ENCODE measurements at places on chromosomes 5 and 9. TPM values are rescaled to one million over a fixed set of nuclear protein-coding genes. Genes with fewer than 3 reads are reported as not detected.
A peak's percentile ranks its signal among the peaks of the same experiment; 100 is the strongest.

DNA sequence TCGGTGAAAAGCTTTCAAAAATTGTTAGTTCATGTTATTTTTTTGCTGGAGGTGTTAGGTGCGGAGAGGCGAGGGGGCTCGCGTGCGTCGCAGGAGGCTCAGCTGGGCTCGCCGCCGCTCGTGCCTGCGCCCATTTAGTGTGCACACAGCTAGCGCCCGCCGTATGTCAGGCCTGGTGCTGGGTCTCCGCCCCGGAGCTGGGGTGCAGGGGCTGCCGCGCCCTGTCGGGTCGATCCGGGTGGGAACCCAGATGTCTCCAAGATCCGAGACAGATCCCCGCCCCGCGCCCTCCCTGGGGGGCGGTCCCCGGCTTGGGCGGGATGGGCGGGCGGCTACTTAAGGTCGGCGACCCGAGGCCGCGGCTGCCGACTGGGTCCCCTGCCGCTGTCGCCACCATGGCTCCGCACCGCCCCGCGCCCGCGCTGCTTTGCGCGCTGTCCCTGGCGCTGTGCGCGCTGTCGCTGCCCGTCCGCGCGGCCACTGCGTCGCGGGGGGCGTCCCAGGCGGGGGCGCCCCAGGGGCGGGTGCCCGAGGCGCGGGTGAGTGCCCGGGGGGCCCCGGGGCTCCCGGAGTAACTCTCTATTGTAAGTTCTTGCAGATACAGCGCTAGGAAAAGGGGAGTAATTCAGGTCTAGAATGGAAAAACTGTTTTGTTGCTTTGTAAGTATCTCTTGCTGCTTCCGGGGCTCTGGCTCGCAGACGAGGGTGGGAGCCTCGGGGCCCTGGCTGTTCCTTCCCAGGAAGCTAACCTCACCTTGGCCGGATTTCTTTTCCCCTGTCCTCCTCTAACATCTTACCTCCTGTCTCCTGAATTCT lies 31.7 kb downstream of the GSN start:
- peak; percentile 89 for DNase-seq

DNA sequence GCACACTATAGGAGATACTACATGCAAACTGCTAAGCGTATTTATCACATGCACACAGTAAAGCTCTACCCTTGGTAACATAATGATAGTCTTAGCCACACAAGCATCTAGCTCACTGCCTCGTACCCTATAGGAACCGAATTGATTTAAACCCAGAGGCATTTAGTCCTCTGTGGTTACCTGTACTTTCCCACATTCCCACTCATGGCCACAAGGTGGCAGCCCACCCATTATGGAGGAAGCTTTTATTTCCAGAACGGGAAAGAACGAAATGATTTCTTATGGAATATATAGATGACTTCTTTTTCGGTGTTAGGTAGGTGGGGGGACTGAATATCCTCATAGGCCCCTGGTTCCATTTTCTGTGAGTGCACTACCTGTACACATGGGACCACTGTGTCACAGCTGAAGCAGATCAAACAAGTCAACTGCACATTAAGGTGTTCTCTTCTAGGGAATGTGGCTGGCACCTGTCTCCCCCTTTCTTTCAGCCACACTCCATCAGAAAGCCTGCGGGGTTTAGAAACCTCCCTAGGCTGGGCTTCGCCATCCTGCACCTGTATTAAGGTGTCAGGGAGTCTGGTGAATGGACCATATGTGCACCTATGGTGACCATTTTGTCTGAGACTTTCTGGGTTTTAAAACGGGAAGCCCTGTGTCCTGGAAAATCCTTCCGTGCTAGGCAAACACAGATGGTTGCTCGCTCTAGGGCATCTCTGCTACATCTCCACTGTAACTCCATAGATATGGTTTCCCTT lies 313.2 kb downstream of the SLIT3 start:
- DNase-seq = peak; percentile 72

DNA sequence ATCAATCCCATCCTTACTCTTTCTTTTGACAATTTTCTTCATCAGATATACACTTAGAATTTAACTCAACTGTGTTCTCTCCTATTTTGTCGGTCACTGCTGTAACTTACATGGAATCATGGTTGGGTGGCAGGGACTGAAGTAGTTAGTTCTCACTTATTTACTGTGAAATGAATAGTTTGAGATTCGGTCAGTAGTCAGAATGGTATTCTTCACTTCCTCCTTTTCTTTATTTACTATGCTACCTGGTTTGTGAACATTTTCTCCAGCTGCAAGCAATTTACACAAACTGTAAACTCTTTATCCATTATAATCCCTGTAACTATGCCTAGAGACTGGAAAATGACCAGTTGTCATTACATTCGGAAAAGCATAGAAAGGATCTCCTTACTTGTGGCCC lies 41.5 kb upstream of the GDNF start:
- DNase-seq = no peak

DNA sequence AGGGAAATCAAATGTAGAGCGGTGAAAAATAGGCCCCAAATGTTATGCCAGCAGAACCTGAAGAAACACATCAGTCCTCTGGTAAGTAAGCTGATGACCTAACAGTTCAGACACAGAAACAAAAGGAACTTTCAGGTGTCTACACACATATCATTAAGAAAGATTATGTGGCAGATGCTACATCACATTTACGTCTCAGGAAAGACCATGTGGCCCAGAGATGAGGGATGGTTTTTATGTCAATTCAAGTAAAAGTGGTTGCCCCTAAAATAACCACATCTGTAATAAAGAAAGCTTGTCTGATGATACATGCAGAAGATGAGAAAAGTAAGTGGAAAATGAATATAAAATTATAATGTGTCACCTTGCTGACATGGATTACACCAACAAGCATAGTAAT lies 31.4 kb downstream of the GNAQ start:
- DNase-seq = no peak

GRCh38 chr5:50606179-50606578 lies 60.3 kb upstream of the PARP8 start:
- DNase-seq = no peak

DNA sequence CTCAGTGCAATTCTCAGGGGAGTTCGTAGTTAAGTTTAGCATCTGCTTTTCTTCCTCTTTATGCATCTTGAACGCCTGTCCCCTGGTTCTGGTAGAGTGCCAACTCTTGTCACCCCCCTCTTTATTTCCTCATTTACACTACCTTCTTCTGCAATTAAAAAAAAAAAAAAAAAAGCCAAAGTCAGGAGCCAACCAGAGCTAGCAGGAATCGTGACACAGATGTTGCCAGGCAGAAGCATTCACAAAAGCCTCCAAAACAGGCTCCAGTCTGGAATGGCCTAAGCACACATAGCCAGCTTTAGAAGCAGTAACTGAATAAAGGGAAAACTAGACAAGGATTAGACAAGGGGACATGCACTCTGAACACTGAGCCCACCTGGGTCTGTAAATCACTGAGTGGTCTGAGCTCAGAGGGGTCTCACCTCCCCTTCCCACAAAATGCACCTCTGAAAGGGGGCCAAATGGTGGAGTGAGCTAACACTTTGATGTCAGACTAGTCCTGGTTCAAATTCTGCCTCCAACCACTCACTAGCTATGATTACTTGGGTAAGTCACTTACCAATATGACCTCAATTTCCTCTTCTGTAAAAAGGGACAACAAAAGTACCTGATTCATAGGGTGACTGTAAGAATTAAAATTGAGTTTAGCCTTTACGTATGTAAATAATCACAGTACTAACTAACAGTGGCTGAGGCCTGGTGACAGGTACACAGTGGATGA lies 2.0 kb downstream of the CD74 start:
- peak; percentile 75 for DNase-seq

DNA sequence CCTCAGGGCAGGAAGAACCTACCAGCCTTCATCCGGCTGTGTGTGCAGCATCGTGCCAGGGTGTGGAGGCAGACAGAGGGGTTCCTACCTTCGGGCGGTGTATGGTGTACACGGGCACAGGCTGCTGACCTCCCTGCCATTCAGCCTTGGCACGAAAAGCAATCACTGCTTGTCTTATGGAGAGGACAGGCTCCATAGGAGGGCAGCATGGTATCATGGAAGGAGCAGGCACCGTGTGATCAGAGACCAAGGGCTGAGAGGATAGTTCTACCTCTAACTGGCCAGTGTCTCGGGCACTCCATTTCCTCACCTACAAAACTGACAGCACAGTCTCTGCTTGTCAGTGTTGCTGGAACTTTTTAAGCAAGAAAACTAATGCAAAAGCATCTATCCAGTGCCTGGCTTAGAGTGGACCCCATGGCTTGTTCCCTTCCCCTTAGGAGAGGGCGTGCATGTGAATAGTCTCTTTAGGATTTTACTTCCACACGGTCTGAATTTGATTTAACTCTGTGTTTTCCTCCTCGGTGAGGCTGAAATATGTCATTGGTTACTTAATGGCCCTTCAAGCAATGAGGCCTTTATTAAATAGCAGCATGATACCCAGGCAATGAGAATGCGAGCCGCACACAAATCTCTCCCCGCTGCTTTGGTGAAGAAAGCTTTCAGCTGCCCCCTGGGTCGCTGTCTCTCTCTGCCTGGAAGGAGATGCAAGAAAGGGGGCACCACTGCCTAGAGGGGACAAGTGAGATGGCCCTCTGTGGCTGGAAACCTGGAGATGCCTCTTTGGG lies 22.2 kb downstream of the TTLL11 start:
- peak; percentile 38 for DNase-seq

DNA sequence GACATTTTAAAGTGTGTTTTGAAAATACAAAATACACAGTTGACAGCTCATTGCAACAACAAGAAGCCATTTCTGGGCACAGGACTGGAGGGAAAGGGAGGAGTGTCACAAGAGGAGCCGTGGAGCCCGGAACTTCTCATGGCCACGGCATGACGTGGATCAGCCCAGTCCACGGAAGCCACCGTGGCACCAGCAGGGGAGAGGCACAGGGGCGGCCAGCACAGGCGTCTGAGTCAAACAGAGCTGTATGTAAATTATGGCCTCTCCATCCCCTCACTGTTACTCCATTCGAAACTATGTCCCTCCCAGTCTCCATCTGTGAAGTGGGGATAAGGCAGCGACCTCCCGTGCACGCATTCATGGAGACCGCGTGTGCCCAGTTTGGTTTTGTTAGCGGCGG lies 165.6 kb upstream of the IRX2 start:
- DNase-seq = peak; percentile 21

DNA sequence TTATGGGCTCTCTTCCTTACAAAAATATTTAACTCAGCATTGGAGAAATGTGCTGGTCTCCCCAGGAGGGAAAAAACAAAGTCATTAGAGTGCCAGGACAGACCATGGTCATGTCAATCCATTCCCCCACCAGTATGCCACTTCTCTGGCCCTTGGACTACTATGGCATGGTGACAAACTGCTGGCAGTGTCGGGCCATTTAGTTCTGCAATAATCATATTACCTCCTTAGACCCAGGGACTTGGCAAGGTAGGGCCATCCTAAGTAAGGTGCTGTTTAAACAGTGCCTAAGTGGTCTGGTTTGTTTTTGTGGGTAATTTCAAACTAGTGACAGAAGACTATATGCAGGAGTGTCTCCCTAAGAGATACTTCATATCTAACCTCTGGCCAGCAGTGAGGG lies 177.8 kb upstream of the STK32A start:
- DNase-seq = no peak

DNA sequence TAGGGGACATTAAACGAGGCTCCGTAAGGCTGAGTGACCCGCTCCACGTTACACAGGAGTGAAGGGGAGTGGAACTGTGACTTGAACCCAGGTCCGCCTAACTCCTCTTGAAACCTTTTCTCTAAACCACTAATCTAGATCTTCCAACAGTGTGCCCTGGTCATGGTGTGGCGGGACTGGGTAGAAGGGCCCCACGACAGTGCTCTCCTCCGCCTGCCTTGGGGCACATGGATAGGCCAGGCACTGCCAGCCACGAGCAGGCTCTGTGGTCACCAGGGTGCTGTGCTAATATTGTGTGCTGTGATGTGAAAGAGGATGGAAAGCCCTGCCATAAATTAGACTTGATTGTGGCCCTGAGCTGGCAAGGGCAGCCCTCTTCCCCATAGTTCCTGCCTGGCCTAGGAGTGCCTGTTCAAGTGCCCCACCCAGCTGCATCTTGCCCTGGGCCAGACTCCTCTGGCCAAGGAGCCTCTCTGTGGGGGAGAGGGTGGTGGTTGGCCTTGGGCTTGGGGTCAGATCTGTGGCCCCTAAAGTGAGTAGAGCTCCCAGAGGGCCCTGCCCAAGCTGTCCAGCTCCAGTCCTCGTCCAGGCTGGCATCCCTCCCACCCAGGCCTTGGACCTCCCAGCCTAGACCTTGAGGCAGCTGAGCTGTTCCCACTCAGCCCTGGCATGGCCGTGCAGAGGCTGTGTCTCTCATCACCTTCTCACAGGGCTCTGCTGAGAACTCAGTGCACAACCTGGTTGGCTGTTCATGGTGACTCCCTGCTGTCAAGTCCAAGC lies 67.8 kb upstream of the TBC1D2 start:
- DNase-seq = peak; percentile 17

DNA sequence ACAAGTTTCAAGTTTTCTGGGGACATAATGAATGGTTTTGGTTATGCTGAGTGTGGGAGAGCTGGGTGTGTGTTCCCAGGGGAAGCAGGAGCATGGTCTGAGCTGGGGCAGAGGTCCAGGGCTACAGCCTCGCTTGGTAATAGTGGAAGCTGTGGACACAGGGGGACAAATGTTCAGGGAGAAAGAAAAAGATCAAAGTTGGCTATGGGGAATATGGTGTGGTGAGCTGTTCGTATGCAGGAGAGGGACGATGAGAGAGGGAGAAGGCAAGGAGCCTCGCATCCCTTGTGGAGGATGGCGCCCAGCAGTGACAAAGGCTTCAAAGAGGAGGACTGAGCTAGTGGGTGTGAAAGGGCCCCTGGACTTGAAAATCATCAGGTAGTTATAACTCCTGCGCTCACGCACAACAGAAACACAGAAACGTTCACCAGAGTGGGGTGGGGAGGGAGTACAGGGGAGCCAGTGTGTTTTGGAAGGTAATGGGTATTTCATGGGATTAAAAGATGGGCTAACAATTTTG lies 77.2 kb downstream of the TENT4A start:
- no peak for DNase-seq

- DNase-seq = no peak
Observed at GRCh38 chr9:33633636-33634035, 109.6 kb downstream of the ANKRD18B start.

DNA sequence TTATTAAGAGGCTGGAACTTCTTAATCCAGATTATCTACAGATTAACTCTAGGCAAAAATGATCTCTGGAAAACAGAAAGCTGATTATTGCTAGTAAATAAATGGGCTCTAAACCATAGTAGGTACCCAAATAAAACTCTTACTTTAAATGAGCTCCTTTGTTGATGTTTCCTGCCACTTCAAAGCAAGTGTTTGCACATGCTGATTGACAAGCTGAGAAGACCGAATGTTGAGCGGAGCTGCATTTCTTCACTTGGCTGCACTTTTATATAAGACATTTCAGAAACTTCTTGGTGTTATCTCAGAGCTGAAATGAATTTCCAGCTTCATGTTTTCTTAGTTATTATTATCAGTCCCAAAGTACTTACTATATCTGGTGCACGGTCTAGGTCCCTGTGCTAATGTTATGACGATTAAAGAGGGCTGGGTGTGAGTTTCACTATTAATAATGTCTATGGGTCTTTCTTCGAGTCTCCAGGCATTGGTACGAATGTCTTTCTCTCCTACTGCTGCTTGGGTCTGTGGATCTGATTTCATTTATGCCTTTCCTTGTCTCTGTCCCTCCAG lies 58.6 kb upstream of the CTXN3 start:
- no peak for DNase-seq

The B4GALT1 gene
- total RNA-seq = 5.5 TPM

The PLPP1 gene
- 97.4 TPM for total RNA-seq

The TBC1D9B gene
- total RNA-seq = 48.1 TPM

The SHOC1 gene
- not detected for total RNA-seq

The CDC14B gene
- total RNA-seq = 38.5 TPM

The PCDHGB3 gene
- 0.26 TPM for total RNA-seq

The SERINC5 gene
- total RNA-seq = 40.7 TPM

The IL3 gene
- total RNA-seq = not detected

The GRM6 gene
- total RNA-seq = not detected

The AK1 gene
- total RNA-seq = 18.5 TPM

Measured in H7 (cell line).